Right forelimb (tissue), 1 donor: ENCODE measurements at places on chromosomes 6 and 20.
A peak's percentile ranks its signal among the peaks of the same experiment; 100 is the strongest.

DNA sequence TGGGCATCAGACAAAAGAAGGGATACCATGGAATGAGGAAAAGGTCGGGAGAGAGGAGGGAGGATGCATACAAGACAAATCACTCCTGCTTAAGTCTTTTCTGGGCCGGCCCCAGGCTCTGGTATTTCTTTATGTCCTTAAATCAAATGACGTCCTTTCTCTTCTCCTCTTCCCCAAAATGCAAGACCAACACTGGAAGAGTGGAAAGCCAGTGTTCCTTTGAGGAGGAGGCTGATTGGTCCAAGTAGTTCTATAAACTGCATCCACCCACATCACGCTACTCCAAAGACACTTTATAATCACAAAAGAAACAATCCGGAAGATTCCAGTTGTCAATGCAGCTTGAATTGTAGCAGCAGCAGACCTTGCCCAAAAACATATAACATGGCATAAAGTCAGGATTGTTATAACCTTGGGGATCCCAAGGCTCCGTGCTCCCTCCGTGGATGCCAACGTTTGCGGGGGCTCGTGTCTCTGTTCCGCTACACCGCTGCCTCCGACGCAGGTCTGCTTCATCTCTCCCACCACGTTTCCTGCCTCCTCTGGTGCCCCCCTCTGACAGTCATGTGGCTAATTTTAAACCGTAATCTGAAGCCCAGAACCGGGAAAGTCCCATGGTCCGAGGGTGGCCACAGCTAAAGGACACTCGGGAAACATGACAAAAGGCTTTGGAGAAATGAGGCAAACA is 47.1 kb downstream of the MCUR1 start:
- DNase-seq, result peak; percentile 73

GRCh38 chr6:12590901-12591300 is 125.7 kb upstream of the PHACTR1 start:
- DNase-seq, result no peak

DNA sequence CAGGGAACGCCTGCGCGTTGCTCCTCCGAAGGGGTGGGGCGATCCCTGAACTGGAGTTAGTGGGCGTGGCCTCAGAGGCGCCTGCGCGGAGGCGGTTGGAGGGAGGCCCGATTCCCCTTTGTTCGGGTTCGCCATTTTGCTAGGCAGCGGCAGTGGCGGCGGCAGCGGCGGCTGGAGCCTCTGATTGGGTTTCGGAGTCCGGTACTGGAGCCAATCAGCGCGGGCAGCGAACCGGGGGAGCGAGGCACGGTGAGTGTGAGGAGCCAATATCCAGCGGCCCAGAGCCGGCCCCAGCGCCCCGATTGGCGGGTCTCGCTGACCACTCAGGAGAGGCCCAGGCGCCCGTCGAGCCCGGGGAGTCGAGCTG is at the start of gene NFYA:
NFYA (plus strand) TSS at position 139 of the 367 bp plus-strand sequence. CDS start 6,116 bp downstream, outside the sequence.
- DNase-seq, result no peak

GRCh38 chr6:108604156-108604555 is 43.4 kb downstream of the FOXO3 start:
- DNase-seq, result no peak
